Stimulated activated naive CD4-positive, alpha-beta T cell treated with Interleukin-2 at 50 U/mL for 16 hours (primary cell): ENCODE measurements at places on chromosomes 6 and 20.
A peak's percentile ranks its signal among the peaks of the same experiment; 100 is the strongest.

GRCh38 chr20:51444467-51444866 lies 98.1 kb downstream of the NFATC2 start:
- no peak for DNase-seq

DNA sequence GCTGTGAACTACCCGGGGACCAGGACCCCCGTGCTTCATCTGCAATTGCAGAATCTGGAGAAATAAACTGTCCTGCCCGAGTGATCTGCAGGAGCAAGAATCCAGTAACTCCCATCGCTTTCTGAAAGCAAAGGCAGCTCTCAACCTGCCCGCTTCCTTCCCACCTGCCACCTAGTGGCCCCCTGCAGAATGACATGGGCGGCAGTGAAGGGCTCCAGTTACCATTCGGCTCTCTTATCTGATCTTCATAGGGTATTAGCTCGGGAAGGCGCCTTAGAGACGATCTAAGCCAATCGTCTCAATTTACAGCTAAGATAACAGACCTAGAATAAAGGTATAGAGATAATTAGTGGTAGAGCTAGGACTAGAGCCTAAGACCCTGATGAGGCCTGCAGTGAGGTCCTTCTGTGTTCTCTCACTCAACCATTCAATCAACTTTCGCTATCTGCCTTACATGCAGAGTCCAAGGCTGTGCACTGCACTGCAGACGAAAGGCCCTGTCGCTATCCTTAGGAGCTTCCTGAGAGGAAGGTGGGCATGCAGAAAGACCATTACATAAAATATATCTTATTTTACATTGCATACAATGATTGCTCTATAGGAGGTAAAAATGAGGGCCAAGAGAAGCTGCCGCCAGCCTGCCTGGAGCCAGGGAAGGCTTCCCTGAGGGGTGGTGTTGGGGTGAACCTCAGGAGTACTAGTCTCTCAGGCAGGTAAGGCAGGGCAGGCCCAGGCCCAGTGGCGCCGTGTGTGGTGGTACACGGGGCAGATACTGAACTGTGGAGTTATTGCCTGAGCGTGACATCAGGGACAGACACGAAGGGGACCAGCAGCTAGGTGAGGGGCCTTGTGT lies 7.1 kb upstream of the PSMG4 start:
- peak; percentile 70 for DNase-seq

GRCh38 chr6:12963567-12963966 lies 247.0 kb downstream of the PHACTR1 start:
- DNase-seq, result no peak

DNA sequence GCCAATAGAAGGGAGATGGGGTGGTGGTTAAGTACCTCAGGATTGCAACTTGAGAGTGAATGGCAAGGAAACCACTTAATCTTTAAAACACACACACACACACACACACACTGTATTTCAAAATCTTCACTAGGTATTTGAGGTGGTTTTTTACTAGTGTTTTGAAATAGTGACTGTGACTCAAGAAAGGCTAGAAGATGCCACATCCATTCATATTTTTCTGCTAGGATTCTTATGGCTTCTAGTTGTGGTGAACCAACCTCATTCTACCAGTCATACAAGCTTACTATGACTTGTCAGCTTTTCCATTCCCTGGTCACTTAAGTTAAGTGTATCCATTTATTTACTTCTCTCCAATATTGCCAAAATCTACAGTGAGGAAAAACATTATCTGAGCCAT lies 519.4 kb upstream of the JAG1 start:
- no peak for DNase-seq

- no peak for DNase-seq
Measured at GRCh38 chr6:40627316-40627715, 40.2 kb upstream of the LRFN2 start.

- no peak for DNase-seq
Measured at GRCh38 chr6:24214984-24215383, 89.0 kb downstream of the NRSN1 start.

DNA sequence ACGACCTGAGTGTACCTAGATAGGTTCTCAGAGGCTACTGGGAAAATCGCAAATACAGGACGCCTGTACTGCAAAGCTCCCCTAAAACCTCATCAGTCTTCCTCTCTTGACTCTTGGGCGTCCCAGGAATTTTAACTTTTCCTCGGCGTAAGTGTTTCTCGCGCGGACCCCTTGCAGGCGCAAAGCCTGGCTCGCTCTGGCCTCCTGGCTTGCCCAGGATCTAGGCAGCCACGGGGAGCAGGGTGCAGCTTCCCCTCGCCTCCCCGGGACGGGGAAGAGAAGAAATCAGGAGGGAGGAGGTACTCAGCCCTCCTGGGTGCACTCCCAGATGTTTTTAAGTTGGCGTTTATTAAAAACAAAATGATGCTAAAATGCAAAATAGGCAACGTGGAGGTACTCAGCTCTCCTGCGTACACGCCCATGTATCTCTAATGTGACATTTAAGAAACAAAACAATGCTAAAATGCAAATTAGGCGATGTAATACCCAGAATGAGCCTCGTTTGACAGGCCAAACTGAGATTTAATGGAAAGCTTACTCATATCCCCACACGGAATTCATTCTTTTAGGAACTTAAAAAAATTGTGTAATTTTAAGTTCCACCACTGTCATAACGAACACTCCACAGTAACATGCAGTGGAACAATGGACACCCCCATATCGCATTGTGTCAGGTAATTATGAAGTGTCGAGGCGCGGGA lies 1.6 kb upstream of the SOBP start:
- DNase-seq, result no peak

DNA sequence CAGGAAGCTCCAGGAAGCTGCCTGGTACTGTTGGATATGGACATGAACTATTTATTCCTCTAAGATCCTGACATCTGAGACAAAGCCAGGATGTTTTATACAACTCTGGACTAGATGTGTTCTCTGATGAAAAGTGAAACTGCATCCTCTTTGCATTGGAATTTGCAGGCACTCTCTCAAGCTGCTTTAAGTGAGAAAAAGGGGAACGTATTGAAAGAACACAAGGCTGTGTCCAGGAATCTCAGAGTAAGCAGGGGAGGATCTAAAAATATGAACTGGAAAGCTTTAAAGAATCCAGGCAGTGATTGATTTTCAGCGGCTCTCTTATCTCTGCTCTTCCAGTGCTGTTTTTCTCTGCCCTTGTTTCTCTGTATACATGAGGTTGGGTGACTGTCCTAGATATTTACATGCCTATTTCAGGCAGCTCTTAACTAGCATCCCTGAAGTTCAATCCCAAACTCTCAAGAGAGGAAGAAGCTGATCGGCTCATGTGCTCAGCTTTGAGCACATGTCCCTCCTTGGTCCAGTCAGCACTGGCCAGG lies 193.8 kb downstream of the PLCB4 start:
- DNase-seq, result no peak

- no peak for DNase-seq
Measured at GRCh38 chr6:122772724-122773415, 6.6 kb upstream of the FABP7 start.

DNA sequence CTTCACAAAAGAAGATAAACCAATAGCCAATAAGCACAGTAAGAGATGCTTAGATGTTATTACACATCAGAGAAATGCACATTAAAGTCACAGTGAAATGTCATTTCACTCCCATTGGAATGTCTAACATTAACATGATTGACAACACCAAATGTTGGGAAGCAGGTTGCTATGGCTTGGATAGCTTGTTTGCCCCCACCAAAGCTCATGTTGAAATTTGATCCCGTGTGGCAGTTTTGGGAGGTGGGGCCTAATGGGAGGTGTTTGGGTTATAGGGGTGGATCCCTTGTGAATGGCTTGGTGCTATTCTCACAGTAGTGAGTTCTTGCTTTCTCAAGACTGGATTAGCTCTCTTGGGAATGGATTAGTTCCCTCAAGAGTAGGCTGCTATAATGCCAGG lies 44.8 kb downstream of the MRAP2 start:
- DNase-seq, result no peak

DNA sequence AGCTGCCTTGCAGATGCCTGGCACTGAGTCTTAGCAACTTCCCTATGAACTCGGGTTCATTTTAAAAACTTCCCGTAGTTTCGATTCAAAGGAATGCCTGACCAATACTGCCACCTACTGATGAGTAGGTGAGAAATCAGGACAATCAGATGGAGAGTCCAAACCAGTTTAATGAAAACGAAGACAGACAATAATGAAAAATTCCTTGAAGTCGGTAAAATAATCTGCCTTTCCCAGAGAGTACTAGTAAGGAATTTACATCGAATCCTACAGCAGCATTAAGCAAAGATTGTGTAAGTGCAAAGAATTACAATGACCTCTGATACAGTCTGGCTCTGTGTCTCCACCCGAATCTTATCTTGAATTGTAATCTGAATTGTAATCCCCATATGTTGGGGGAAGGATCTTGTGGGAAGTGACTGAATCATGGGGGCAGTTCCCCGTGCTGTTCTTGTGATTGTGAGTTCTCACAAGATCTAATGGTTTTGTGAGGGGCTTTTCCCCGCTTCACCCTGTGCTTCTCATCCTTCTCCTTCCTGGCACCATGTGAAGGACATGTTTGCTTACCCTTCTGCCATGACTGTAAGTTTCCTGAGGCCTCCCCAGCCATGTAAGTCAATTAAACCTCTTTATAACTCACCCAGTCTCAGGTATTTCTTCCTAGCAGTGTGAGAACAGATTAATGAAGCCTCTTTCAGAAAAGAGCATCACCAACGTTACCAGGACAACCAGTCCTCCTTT lies 134.4 kb downstream of the ARHGAP18 start:
- DNase-seq, result no peak

DNA sequence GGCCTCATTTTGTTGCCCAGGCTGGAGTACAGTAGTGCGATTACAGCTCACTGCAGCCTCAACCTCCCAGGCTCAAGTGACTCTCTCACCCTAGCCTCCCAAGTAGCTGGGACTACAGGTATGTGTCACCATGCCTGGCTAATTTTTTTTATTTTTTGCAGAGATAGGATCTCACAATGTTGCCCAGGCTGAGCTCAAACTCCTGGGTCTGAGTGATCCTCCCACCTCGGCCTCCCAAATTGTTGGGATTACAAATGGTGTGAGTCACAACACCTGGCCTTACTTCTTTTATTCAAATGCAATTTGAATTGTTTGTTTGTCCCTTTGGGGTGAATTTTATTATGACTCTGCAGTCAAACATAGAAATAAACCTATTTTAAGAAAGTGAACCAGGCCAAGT lies 131.7 kb upstream of the SLC22A16 start:
- DNase-seq, result no peak

DNA sequence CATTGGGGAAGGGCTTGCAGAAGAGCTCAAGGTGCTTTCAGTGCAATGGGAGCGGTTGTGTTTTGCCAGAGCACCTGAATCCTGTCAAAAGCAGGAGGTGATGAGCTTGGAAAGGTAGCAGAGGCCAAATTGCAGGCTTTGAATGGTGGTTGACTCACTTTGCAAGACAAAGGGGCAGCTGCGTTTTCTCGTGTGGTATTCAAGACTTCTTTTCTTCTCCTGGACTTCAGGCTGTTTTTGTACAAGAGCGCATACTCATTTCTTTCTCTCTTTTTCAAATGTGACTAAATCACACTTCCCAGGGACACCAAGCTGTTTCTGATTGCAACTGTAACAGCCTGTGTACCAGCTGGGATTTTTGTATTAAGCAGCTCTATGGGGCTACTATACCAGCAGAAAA lies 32.3 kb downstream of the GHRH start:
- no peak for DNase-seq

DNA sequence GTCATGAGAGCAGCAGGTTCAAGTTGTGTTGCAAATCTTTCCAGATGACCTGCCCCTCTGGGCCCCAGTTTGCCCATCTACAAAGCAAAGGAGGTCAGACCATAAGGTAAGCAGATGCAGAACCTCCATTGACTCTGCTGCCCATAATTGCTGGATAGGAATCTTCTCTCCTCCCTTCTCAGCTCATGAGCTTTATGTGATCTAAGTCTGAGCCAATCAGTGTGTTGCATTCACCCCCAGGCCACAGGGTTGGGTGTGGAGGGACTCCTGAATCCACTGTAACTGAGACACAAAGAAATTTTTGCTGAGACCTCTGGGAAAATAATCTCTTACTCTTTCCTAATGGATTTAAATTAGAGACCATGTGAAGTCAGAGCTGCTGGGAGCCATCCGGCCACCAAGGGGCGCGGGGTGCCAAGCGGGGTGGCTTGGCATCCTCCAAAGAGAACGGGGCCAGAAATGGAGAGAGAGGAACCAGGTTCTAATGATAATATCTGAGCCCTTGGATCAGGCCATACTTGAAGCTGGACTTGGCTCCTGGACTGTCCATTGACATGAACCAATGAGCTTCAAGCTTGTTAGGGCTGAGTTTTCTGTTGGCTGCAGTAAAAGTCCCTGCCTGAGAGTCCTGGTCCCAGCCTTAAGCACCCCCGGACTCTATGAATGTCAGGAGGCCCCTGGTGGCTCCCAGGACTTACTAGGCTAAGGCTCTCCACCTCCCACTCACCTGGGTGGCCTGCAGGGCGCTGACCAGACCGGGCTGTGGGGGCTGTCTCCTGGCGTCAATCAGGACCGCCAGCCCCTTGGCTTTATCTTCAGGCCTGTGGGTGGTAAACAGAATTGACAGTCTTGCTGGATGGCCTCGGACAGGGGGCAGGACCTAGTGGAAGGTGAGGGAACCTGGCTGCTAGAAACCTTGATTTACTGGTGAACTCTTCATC lies 32.8 kb downstream of the KIAA1755 start:
- DNase-seq, result no peak

GRCh38 chr6:106501960-106502371 lies 127.3 kb downstream of the RTN4IP1 start:
- DNase-seq, result no peak
